ENCODE measurements at places on chromosomes 12 and 14.

GRCh38 chr14:24959791-24960331, 90.1 kb downstream of the STXBP6 start:
- DNase-seq: no peak

DNA sequence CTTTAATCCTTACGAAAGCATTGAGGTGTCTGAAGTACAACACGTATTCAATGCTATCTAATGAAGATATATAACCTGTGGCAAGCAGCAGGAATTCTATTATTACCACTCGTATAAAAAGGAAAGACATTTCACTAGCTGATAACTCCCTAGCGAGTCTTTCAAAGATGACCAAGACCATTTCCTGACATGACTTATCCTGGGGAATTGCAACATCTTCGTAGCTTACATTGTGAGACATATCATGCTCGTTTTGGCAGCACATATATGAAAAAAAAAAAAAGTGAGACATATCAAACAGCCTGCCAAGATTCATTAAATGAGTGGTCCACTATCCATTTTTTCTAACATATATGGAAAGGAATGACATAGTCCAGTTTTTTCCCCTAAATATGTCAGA, 337.0 kb downstream of the FSCB start:
- DNase-seq: no peak

DNA sequence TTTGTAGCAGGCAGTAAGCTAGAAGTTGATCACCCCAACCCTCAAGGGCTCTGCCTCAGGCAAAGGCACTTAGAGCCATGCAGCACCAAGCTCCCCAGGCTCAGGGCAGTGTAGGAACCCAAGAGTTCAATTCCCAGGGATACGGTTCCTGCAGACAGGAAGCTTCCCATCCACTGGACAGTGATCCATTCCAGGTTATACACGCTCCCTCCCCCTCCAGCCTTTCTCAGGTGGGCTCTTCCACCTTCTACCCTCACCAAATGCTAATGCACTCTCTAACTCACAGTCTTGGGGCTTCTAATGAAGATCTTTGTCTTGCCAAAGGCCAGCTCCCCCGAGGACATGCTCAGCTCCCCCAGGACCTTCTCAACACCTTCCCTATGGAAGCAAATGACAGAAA, 12.7 kb downstream of the MYO1A start:
- no peak for DNase-seq

DNA sequence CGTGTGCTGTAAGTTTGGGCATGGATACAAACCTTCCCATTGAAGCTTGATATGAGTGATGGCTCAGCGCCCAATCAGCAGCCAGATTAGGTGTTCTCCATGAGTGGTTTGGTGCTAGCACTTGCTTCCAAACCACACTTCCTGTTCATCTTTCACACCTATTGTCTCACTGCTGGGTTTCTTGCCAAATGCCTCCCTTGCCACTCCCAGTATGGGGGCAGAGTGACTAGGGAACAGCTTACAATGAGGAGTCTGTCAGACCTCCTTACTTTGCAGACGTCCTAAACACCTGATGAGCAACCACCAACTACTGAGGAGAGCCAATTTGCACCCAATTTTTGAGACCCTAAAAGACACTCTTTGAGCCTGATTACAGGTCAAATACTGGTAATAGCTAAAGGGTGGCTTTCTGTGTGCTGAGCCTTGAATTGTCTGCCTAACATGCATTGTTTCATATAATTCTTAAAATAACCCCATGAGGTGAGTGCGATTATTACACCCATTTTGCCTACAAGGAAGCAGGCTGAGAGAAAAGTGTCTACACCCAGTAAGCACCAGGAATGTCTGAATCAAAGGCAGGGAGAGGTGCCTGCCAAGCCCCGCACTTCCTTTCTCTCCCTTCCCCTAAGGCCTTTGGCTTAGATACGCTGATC, 48.4 kb upstream of the FOS start:
- no peak for DNase-seq

DNA sequence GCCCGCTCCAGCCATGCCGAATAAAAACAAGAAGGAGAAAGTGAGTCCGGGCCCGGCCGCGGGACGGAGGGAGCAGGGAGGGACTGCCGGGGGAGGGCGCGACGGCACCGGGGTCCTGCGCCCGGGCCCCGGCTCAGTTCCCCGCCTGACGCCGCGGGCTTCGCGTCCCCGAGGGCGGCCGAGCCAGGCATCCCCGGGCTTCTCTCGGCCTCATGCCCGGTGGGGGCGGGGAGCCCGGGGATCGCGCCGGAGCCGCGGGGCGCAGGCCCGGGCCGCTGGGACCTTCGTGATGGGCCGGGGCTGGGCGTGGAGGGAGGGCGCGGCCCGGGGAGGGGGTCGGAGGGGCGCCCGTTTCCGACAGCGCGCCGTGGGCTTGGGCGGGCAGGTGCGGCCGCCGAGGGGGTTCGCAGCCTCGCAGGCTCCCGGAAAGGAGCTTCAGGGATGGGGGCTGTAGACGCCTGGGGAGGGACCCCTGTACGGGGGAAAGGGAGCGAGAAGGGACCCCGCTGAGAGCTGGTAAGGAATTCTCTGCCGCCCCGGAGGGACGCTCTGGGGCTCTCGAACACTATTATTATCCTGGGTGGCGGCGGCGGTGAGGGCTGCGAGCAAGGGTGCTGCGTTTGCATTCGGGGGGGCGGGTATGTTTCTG, 496 bp downstream of the PPP2R5C start:
- no peak for DNase-seq

DNA sequence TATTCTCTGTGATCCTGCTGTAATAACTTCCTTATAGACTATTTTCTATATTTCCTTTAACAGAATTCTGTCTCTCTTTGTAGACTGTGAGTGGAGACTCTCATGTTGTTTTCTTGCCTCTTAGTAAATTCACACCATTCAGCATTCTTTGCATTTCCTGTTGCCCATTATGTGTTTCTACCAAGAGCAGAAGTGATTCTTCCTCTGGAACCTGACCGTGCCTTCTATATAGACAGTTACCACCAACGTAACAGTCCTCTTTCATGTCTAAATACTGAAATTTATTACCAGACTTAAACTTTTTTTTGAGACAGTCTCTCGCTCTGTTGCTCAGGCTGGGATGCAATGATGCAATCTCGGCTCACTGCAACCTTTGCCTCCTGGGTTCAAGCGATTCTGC, 31.1 kb downstream of the METAP2 start:
- DNase-seq: no peak

DNA sequence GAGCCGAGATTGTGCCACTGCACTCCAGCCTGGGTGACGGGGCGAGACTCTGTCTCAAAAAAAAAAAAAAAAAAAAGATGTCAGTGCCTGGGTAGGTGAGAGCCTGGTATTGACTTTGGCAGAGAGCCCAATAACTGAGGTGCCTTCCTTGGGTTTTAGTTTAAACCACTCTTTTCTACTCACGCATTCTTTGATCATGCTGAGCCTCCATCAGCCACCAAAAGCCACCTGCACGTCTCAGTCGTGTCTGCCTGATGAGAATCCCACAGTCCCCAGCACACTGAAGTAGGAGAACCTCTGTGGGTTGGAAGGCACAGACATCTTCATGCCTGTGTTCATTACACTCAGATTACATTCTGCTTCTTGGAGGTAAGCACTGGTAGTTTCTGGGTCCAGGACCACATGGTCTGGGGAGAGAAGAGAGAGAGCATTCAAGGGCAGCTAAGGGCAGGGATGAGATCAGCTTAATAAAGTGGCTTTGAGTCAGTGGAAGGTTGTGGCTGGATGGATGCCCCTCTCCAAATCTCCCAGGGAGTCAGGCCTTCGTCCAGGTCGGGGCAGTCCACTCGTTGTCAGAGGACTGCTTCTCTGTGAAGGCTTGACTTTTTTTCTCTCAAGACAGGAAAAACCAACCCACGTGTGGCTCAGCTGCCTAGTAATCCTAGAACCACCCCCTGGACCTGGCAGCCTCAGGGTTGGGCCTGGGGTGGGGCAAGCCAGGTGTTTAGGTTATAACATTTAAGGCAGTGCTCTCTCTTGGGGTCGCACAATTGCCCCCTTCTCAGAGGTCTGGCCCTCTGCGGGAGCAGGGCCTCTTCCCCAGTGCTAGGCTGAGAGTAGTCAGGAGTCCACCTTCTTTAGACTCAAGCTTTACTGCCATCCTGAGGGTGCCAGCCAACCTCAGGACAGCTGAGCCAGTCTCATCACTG, 32.6 kb upstream of the MAX start:
- DNase-seq: no peak

- no peak for DNase-seq
Observed at GRCh38 chr12:24109381-24110039, 160.0 kb upstream of the SOX5 start.

DNA sequence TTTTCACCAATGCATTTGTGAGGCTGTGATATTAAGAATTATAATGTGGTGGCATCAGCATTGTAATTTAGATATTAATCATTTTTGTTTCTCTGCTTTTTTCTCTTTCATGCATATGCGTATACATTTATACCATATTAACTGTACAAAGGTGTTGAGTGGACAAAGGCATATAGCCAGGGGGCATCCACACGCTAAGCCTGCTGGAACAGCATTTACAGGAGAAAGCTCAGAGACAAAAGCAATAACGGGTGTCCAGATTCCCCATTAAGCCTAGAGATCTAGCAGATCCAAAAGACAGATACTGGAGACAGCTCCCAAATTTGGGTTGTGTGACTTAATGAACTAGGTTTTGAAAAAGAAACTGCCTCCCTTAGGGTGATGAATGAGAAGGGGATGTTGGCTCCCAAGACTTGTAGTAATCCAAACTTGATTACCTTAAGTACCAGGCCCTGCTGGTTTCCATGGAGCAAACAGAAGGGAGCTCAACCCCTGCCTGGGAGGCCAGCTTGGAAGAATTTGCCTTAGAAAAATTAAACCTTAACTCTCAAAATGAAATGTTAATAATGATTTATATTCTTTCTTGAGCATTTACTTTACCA, 181.9 kb downstream of the SLC6A15 start:
- no peak for DNase-seq

DNA sequence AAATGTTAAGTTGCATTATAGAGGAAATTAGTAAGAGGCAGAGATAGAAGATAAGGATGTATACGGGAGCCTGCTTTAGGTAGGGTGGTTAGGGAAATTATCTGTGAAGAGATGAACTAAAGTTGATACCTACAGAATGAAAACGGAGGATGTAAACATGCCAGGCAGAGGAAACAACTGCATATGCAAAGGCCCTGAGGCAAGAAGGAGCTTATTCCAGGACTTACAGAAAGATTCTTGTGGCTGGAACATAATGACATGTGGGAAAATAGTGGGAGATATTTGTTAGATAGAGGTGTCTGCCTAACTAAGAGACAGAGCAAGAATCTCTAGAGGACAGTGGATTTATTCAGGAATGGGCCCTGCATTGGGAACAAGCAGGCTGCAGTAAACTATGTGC, 16.2 kb upstream of the SERPINA1 start:
- no peak for DNase-seq

GRCh38 chr12:68240079-68240478, 13.3 kb downstream of the IL22 start:
- DNase-seq: no peak

GRCh38 chr14:73861073-73861472, 9.4 kb downstream of the PTGR2 start:
- no peak for DNase-seq

- no peak for DNase-seq
Observed at GRCh38 chr12:103769240-103769945, 71.6 kb downstream of the NT5DC3 start.

DNA sequence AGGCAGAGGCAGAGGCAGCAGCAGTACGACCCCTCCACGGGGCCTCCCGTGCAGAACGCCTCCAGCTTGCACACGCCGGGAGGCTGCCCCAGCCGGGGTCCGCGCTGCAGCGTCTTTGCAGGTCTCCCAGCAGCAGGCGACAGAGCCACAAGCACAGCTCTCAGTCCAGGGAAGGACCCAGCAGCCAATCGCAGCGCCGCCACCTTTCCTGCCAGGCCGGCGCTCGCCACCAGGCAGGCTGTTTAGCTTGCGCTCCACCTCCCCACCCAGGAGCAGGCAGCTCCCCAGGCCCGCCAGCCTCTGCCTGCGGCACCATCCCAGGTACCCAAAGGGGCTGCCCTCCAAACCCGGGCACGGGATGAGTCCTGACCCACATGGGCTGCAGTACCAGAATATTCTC, 25.2 kb downstream of the DDX51 start:
- DNase-seq: no peak

GRCh38 chr12:101697930-101698799, 725 bp downstream of the CHPT1 start:
- DNase-seq: no peak

- no peak for DNase-seq
Observed at GRCh38 chr12:58097741-58098140, 156.4 kb downstream of the ATP23 start.

GRCh38 chr12:90061809-90062208, 353.2 kb upstream of the ATP2B1 start:
- no peak for DNase-seq

GRCh38 chr12:84702001-84702400, 210.6 kb downstream of the SLC6A15 start:
- DNase-seq: no peak

- no peak for DNase-seq
Observed at GRCh38 chr14:67602076-67602475, 2.0 kb upstream of the PIGH start.

DNA sequence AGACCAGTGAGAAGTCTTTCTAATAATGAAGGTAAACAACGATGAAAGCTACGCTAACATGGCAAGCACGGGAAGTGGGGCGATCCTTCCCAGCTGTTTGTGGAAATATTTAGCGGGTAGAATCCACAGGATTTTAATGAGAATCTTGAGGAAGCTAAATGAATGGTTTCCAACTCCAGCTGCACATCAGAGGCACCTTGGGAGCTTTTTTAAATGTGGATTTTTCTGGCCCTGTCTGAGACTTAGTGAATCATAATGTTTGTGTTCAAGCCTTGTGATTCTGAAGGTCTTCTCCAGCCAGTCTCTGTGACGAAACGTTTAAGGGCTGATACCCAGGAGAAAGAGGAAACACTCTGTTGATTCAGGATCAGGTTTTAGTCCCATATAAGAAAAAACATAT, 169.8 kb downstream of the CAPZA3 start:
- no peak for DNase-seq

- DNase-seq: no peak
Observed at GRCh38 chr12:46459111-46459510, 86.5 kb upstream of the SLC38A2 start.

DNA sequence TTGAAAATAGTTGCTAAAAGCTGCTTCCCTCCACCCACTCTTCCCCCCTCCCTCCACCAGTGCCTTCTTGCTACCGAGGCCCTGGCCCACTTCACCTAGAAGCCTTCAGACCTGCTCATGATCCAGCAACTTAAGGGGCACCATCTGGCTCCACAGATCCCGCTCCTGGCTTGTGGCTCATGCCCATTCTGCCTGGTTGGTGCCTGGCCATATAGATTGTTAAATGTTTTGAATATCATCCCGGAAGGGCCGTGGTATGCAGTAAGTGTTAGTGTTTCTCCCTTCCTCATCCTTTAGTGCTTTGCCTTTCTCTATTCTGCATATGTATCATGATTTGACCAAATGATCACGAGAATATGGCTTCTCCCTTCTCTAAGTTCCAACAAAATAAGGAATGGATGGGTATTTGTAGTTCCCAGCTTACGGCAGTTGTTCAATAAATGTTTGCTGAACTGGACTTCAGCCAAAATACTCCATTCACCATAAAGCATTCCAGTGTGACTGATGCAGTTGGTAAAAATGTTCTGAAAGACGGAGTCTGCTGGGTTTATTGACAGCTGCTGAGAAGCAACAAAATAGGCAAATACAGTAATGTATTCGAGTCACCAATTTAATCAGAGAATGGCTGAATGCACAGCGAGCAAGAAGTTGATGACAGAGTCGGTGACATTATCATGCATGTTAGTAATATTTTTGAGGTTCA, 30.7 kb downstream of the GRIP1 start:
- no peak for DNase-seq

All from stimulated activated CD8-positive, alpha-beta memory T cell treated with anti-CD3 and anti-CD28 coated beads, Interleukin-15, amount 100 ng/mL, for 24 hours (primary cell).